ENCODE measurements at places on chromosomes 5 and 9. TPM values are rescaled to one million over a fixed set of nuclear protein-coding genes. Genes with fewer than 3 reads are reported as not detected.

SMAD5 gene
- 69.4 TPM for polyA plus RNA-seq

F2R gene
- polyA plus RNA-seq: 54.0 TPM

EPB41L4A gene
- 28.3 TPM for polyA plus RNA-seq

AGTPBP1 gene
- polyA plus RNA-seq: 25.6 TPM

ELOVL7 gene
- polyA plus RNA-seq: 12.9 TPM

IGFBPL1 gene
- polyA plus RNA-seq: 1.5 TPM

NDUFS6 gene
- polyA plus RNA-seq: 67.7 TPM

PCA3 gene
- polyA plus RNA-seq: 0.38 TPM

NR2F1 gene
- polyA plus RNA-seq: 231 TPM

CCL27 gene
- polyA plus RNA-seq: 0.23 TPM

FCN1 gene
- polyA plus RNA-seq: 5.2 TPM

GRCh38 chr5:9062873-9063272, 483.0 kb downstream of the SEMA5A start:
- no peak for DNase-seq

- no peak for DNase-seq
Measured at GRCh38 chr5:55580042-55580441, 45.3 kb upstream of the PLPP1 start.

GRCh38 chr5:103254921-103255320, 3.6 kb upstream of the MACIR start:
- DNase-seq: no peak

- DNase-seq: no peak
Measured at GRCh38 chr9:23123048-23123632, 676.5 kb downstream of the DMRTA1 start.

DNA sequence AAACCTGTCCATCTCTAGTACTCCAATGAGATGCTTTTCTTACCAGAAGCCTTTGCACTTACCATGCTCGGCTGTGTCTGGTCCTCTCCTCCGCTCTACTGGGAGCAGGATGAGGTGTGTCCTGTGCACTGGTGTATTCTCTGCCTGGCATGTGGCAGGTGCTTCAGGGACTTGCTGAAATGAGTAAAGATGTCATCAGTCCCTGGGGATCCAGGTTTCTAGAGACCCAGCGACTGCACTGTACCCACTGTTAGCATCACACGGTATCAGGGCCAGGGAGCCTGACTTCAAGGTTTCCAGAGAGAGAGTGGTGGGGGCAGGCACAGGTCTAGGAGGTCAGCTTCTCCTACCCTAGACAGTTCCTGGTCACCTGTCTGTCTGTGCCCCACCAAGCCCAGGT, 10.5 kb downstream of the PTTG1 start:
- no peak for DNase-seq

- DNase-seq: no peak
Measured at GRCh38 chr5:95821110-95822021, 1.2 kb downstream of the GLRX start.

GRCh38 chr9:115978091-115978490, 175.5 kb upstream of the PAPPA start:
- no peak for DNase-seq

DNA sequence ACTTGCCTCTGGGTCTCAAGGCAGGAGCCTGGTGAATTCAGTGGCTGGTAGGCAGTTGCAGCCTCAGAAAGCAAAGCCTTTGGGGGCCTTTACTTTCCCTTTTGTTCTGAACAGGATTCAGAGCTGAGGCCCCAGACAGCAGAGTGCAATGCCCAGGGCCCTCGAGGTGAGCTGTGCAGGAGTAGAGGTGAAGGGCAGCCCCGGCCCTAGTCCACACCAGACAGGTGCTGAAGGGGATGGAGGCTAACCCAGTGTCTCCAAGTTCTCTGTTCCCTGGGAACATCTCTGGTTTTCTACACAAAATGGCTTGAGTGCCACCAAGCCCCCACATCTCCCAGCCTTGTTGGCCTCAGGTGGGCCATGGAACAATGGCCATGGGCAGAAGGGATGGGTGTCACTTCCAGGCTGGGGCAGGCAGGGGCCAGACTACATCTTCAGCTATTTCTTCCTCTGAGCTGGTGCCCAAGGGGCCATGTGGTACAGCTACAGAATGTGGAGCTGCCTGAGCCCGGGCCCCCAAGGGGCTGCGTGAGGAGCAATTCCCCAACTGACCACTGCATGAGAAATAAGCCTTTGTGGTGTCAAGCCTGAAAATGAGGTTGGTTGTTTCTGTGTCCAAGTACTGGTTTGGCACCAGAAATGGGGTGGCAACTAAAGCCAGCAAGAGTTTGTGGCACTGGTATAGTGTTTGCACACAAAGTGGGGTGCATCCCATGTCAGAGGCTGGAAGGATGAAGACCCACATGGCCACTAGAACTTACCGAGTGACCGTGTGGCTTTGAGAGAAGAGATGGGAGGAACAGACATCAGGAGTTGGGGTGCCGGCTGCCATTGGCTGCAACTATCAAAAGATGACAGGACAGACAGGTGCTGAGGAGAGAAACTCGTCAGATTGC, 57.8 kb downstream of the BARX1 start:
- DNase-seq: no peak

DNA sequence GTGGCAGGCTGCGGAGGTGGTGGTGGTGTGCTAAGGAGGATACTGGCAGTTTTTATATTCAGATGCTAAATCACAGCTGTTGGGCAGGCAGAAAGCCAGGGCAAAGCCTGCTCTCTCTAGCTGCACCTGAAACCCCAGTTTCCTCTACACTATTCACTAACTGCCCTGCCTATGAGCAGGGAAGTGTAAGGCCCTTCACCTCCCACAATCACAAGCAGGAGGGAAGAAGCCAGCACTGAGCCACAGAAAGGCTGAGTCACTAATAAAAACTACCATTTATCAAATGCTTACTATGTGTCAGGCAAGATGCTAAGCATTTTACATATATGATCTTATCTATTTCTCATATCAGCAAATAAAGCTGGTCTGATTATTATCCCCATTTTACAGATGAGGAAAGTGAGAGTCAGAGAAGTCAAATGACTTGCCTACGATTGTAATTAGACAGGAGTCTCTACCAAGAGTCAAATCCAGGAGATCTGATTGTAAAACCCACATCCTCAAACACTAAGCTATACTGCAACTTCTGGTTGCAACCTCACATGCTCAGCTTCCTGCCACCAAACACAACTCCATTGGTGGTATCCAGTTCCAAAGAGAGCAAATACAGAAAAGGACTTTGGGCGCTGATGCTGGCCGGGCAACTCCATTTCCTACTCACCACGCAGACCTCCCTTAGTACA, 17.7 kb upstream of the IL6ST start:
- DNase-seq: no peak

DNA sequence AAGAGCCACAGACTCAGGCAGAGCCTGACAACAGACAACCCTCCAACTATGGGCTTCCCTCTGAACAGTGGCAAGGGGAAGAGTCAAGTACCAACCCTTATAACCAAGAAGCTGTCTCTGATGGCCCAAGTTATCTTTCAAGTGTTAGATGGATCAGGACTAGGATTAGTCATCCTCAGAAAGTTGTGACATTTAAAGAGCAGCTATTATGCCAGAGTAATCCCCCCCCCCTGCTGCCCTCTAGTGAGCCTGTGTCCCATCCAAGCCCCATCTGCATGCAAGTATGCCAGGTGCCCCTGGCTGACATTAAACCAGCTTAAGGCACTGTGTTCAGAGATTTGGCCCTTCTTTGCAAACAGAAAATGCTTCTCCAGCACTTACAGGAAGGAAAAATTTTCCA, 16.8 kb upstream of the SPATA31D1 start:
- no peak for DNase-seq

- DNase-seq: no peak
Measured at GRCh38 chr9:82130331-82131042, 141.9 kb downstream of the SPATA31D1 start.

- no peak for DNase-seq
Measured at GRCh38 chr9:125400725-125401716, 139.4 kb downstream of the GAPVD1 start.

- DNase-seq: no peak
Measured at GRCh38 chr5:135329066-135329912, 69.7 kb downstream of the MACROH2A1 start.

DNA sequence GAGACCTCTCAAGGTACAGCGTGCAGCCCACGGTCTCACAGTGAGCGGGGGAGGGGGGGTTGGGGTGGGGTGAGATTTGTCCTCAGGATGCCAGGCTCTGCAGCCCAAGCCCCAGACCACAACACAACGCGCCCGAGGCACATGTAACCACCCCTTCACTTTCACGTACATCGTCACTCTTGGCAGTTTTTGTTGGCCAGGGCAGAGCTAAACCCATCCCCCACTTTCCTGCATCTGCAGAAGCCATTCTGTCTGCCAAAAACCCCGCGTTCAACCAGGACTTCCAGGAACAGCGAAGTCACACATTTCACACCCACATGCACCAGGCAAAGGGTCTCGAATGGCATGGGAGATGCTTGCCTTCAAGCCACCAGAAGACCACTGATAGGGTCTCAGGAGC, 9.4 kb upstream of the SMIM23 start:
- DNase-seq: no peak

DNA sequence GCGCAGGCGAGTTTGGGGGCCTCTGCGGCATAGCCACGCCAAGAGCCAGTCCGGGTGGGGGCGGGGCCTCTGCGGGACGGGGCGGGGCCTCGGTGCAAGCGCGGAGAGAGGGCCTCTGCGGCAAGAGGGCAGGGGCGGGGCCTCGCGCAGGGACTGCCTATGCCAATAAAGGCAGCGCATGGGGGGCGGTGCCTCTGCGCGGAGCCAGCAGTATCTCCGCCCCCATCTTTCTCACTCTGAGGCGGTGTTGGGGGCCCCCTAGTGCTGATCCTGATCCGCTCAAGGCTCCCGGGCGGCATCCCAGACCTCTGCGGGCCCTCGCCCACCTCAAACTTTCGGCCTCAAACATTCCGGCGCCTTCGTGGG, 9.2 kb upstream of the GPRIN1 start:
- DNase-seq: peak; percentile 39

DNA sequence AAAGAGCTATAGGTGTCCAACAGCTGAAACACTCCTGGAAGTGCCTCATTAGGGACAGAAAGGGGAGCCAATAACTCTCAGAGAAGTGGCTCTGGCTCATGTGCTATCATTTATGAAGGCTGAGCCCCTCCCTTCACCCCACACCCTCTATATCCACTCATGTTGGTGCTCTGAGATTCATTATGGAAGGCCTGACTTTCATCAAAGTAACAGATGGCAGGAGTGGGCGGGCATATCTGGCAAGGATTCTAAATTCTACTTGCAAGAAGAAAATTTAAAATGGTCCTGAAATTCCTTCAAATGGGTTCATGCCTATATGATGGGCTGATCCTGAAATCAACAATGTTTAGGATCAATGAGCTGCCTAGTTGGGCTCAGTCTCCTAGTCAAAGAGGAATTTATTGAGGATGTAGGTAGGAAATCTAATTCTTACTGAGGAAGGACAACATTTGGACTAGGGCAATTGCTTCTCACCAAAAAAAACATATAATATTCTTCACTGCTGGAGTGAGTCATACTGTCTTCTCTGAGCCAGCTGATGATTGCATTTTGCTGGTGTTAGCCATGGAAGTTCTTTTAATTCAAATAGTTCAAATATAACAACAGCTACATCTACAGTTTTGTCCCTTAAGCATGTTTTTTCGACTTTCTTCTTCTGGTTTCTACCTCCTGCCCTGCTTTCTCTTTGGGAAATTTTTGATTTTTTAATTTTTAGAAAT, 23.5 kb downstream of the NMRK1 start:
- DNase-seq: no peak

DNA sequence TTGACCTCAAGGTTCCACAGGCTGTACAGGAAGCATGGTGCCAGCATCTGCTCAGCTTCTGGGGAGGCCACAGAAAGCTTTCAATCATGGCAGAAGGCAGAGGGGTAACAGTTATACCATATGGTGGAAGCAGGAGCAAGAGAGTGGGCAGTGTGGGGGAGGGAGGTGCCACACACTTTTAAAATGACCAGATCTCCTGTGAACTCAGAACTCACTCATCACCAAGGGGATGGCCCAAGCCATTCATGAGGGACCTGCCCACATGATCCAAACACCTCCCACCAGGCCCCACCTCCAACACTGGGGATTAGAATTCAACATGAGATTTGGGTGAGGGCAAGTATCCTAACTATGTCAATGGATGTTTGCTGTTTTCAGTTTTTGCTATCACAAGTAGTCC, 16.2 kb downstream of the CYFIP2 start:
- DNase-seq: no peak

- no peak for DNase-seq
Measured at GRCh38 chr5:74316064-74316603, 324.4 kb downstream of the ENC1 start.

DNA sequence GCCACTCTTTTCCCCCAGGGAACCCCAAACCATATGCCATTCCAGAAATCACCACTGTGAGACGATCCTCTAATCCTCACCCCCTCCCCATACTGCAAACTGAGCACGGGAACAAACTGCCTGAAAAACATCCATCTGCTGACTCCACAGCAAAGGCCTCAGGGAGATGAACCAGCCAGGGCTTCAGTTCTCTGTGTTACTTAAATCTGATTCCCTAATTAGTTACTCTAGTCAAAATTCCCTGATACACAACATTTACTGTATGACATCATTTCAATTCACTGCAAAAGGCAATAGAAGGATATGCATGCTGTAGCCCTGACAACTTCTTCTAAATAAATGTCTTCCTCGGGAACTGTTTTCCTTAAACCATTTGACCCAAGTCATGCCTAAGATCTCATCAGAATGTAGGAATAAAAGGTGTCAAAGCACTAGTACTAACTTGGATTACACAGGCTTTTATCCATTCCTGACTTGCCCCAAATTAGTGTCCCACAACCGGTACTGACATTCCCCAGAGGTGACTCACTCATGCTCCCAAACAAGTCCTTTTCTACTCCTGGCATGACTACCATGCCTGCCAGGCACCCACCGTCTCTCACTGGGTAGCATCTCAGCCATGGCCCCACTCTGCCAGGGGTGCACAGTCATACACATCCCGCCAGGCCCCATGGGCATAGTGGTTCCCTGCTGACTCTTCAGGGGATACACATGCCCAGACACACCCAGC, 35.0 kb downstream of the MTX3 start:
- no peak for DNase-seq

GRCh38 chr9:26172301-26172700, 494.1 kb upstream of the TUSC1 start:
- no peak for DNase-seq

GRCh38 chr9:23663946-23664345, 162.1 kb downstream of the ELAVL2 start:
- no peak for DNase-seq

GRCh38 chr5:121870489-121870888, 18.8 kb downstream of the FTMT start:
- no peak for DNase-seq

DNA sequence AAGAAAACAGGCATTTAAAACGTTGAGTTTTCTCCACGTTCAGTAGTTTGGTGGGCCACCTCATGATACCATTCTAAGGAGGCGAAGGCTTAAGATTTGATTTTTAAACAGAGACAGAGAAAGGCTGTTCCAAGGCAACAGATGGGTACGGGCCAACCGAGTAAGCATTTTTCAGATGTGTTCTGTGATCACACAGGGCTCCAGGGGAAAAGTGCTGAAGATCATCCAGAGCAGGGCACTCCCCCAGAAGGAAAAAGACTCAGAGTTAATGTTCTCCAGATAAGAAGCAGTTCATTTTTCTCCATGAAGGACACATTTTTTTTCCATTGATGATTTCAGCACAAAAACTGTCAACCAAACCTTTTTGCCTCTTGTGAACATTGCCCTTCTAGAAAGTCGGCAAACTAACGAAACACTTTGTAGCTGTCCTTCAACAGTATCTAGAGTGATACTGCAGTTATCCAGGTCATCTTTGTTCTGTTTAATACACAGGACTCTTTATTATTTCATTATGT, 138.7 kb downstream of the ALDH1A1 start:
- no peak for DNase-seq

- DNase-seq: no peak
Measured at GRCh38 chr5:1593903-1594356, 70.2 kb upstream of the LPCAT1 start.

GRCh38 chr5:54651482-54652076, 134.0 kb downstream of the SNX18 start:
- no peak for DNase-seq

Data from left renal cortex interstitium (tissue), 4 donors.